ENCODE measurements at places on chromosomes 4 and X. TPM values are rescaled to one million over a fixed set of nuclear protein-coding genes. Genes with fewer than 3 reads are reported as not detected.

IDUA gene
- total RNA-seq = 10.2 TPM

NLGN3 gene
- 0.97 TPM for total RNA-seq

GDPD2 gene
- not detected for total RNA-seq

ELOVL6 gene
- 23.4 TPM for total RNA-seq

H2AZ1 gene
- total RNA-seq = 647 TPM

ASMT gene
- total RNA-seq = 0.15 TPM

CLDN2 gene
- total RNA-seq = 7.4 TPM

KLHL4 gene
- 5.8 TPM for total RNA-seq

DNAAF6 gene
- not detected for total RNA-seq

CPLX1 gene
- 0.61 TPM for total RNA-seq

LIMCH1 gene
- 50.7 TPM for total RNA-seq

CCDC120 gene
- 2.7 TPM for total RNA-seq

SPANXC gene
- total RNA-seq = not detected

MAGEE2 gene
- not detected for total RNA-seq

MYOZ2 gene
- not detected for total RNA-seq

OPN1MW2 gene
- total RNA-seq = not detected

CT45A5 gene
- not detected for total RNA-seq

STATH gene
- total RNA-seq = not detected

ARHGEF6 gene
- total RNA-seq = 0.25 TPM

CLDN22 gene
- total RNA-seq = not detected

BDH2 gene
- total RNA-seq = 9.2 TPM

TBL1X gene
- total RNA-seq = 14.0 TPM

ASB9 gene
- total RNA-seq = 20.2 TPM

DOCK11 gene
- 6.3 TPM for total RNA-seq

BEX3 gene
- 260 TPM for total RNA-seq

L1CAM gene
- 22.0 TPM for total RNA-seq
